Activated CD4-positive, alpha-beta T cell treated with anti-CD3 and anti-CD28 coated beads, Interleukin-2, amount 10 ng/mL, durations not matched to agents 7 days and 5 days (primary cell): ENCODE measurements at places on chromosomes 12 and 14. TPM values are rescaled to one million over a fixed set of nuclear protein-coding genes. Genes with fewer than 3 reads are reported as not detected.

- DNase-seq, result no peak
- H3K27me3 ChIP-seq, result peaks cover 3% of the 10 kb centered on the region
- no peaks in the 10 kb centered on the region for H3K36me3 ChIP-seq
- H3K4me1 ChIP-seq, result no peaks in the 10 kb centered on the region
- H3K4me3 ChIP-seq, result no peak overlapping the region
Observed at GRCh38 chr12:100375038-100375735, 18.3 kb downstream of the SLC17A8 start.

DNA sequence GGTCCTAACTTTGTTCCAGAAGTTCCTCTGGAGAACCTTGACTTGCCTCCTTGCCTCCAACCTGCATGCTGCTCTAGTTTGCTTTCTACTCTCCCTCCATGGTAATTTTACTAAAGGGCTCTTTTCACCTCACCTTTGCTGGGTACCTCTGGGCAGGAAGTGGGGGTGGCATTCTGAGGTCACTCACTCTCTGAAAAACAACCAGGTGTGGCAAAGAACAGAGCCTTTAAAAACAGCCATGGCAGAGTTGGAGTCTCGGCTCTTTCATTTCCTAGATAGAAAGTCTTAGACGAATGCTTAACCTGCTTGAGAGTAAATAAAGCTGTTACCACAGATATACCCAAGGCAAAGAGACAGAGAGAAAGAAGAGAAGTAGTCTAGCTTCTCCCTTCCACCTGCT, 827.9 kb downstream of the BCL11B start:
- peak overlapping the region; percentile 86 for H3K27ac ChIP-seq
- DNase-seq, result peak; percentile 50
- peaks cover 15% of the 10 kb centered on the region for H3K4me1 ChIP-seq
- peaks cover 2% of the 10 kb centered on the region for H3K36me3 ChIP-seq
- no peak overlapping the region for H3K4me3 ChIP-seq

- H3K4me3 ChIP-seq, result no peak overlapping the region
- H3K27me3 ChIP-seq, result no peaks in the 10 kb centered on the region
- H3K27ac ChIP-seq, result no peak overlapping the region
- H3K36me3 ChIP-seq, result no peaks in the 10 kb centered on the region
- no peak for DNase-seq
Observed at GRCh38 chr12:128930606-128931005, 77.3 kb downstream of the GLT1D1 start.

CLMN gene
- total RNA-seq, result 0.42 TPM

GPR68 gene
- total RNA-seq, result 33.0 TPM

OTOGL gene
- not detected for total RNA-seq

SLC10A1 gene
- not detected for total RNA-seq

- no peaks in the 10 kb centered on the region for H3K36me3 ChIP-seq
- no peak overlapping the region for H3K27ac ChIP-seq
- DNase-seq, result no peak
- peaks cover 18% of the 10 kb centered on the region for H3K27me3 ChIP-seq
- no peaks in the 10 kb centered on the region for H3K4me1 ChIP-seq
- H3K4me3 ChIP-seq, result no peak overlapping the region
Observed at GRCh38 chr14:51430633-51431032, 190.6 kb downstream of the TMX1 start.

DNA sequence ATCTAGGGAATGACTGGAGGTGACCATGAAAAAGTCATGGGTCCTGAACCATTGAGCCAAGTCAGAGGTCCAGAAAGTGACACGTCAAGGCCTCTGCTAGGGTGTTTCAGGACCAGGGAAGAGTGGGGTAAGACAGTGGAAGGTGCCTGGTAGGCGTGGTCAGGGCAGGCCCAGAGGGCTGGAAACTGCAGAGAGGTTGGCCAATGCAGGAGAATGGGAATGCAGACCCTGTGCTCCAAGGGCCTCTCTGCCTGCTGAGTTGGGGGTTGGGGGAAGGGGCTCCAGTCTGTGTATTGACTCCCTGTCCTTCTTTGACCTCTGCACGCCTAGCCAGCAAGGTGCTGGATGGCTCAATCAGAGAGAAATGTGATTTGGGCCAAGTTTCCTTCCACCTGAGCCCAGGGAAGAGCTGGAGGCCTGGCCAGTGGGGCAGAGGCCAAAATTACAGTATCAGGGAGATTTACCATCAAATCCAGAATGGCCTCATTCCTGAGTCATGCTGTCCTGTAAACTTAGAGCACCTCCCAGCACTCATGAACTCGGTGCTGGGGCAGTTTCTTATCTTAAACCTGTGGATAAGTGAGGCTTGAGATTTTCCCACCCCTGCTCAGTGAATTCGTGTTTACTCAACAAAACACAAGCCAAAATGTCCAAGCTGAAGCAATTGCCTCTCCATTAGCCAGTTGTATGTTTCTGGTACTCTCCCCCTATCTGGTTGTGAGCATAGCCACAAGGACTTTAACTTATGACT, 24.4 kb downstream of the IRF2BPL start:
- no peak overlapping the region for H3K4me3 ChIP-seq
- peaks cover 17% of the 10 kb centered on the region for H3K4me1 ChIP-seq
- no peaks in the 10 kb centered on the region for H3K27me3 ChIP-seq
- no peaks in the 10 kb centered on the region for H3K36me3 ChIP-seq

GRCh38 chr12:52637299-52637698, 14.7 kb downstream of the KRT2 start:
- H3K36me3 ChIP-seq, result no peaks in the 10 kb centered on the region
- no peak overlapping the region for H3K4me3 ChIP-seq
- peaks cover 45% of the 10 kb centered on the region for H3K4me1 ChIP-seq
- H3K27me3 ChIP-seq, result peaks cover 9% of the 10 kb centered on the region
- no peak overlapping the region for H3K27ac ChIP-seq
- peak; percentile 3 for DNase-seq

DNA sequence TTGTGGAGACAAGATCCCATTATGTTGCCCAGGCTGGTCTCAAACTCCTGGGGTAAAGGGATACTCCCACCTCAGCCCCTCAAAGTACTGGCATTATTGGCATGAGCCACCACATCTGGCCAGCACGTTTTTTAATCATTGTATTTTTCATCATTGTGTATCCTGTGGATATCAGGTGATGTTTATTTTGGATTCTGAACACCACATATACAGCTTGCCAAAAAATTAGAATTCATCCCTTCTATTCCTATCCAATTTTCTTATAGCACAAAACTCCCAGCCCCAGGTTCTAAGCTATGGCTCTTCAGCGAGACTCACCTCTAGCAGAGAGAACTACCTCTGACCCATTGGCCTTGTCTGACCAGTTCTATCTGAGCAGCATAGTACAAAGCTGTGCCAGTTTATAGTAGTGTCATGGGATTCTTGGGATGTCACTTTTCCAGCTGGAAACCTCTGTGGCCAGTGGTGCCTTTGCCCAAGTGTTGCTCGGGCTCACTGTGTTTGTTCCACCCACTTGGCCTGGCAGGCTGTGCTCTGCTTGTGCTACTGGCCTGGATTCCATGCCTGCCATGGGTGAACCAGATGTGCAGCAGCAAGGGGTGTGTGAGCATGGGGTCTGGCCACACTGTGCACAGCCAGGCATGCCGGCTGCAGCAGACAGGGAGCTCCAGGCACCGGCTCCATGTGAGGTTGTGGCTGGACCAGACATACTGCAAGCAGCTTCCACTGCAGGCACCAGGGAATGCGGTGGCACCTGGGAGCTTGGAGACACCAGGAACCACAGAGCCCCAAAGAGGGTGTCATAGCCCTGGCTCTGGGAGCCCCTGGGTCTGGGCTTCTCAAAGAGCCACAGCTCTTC, 37.2 kb downstream of the TIMELESS start:
- no peak for DNase-seq
- H3K27ac ChIP-seq, result no peak overlapping the region
- peaks cover 5% of the 10 kb centered on the region for H3K36me3 ChIP-seq

DNA sequence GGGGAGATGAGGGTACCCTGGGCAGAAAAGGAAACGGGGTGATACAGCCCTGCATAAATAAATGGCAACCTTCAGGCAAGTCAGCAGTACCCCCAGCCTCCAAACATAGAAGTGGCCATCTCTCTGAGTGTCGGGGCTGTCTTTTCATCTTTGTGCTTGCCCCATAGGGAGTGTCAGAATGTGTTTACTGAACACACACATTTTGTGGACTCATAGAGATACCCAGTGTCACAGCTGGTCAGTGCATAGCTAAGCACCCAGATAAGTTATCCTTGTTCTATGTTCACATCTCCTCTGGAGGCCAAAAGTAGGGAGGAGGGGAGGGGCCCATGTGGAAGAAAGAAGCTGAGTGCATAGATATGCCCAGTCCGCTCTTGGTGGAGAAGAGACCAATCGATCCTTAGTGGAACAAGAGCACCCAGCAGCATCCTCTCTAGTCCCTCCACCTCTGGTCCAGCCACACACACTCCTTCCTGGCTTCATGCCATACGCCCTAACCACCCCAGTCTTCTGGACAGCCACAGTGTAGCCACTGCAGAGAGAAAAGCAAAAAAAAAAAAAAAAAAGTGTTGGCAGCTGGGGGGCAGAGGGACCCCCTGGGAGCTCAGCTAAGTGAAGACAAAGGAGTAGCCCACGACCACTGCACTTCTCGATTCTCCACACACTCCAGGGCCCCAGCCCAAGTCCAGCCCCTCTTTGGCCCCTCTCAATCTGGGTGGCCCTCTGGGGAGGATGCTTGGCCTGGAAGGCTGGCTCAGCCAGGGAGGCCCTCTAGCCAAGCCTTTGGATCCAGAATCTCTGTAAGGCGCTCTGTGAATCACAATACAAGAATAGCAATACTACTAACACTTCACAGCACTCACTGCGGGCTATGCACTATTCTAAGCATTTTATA, 2.6 kb downstream of the ITGA7 start:
- no peak for DNase-seq
- H3K4me3 ChIP-seq, result no peak overlapping the region
- no peaks in the 10 kb centered on the region for H3K36me3 ChIP-seq

DNA sequence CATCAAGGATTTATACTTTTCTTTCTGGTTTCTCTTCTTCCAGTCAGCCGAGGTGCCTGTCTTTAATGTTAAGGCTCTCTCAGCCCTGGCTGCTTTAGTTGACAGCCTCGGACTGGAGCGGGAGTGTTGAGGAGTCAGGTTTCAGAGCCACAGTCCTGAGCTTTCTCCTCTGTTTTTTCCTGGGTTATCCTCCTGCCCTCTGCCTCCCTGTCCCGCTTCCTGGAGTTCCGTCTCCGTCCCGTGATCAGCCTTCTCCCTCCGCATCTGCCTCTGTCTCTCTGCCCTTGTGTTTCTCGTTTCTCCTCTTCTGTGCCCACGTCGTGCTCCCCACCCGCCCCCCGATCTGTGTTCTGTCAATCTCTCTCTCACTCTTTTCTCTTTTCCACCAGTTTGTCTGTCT, 33.0 kb downstream of the IQSEC3 start:
- no peaks in the 10 kb centered on the region for H3K36me3 ChIP-seq
- H3K4me1 ChIP-seq, result peaks cover 4% of the 10 kb centered on the region
- no peak overlapping the region for H3K27ac ChIP-seq
- H3K4me3 ChIP-seq, result no peak overlapping the region

TM9SF1 gene
- 33.2 TPM for total RNA-seq

IFI27L1 gene
- total RNA-seq, result 42.1 TPM

RTL1 gene
- not detected for total RNA-seq

SPIC gene
- not detected for total RNA-seq

ESRRB gene
- 0.22 TPM for total RNA-seq

SETD1B gene
- total RNA-seq, result 32.6 TPM

- H3K36me3 ChIP-seq, result peaks cover 38% of the 10 kb centered on the region
- no peaks in the 10 kb centered on the region for H3K27me3 ChIP-seq
- peaks cover 43% of the 10 kb centered on the region for H3K4me1 ChIP-seq
- H3K27ac ChIP-seq, result peak overlapping the region; percentile 90
Observed at GRCh38 chr12:120468325-120468820, 1.2 kb downstream of the SRSF9 start.

OGFOD2 gene
- 25.3 TPM for total RNA-seq

OS9 gene
- total RNA-seq, result 138 TPM

OR6C6 gene
- not detected for total RNA-seq

SERPINA3 gene
- not detected for total RNA-seq

GPR65 gene
- 17.9 TPM for total RNA-seq

BEST3 gene
- total RNA-seq, result not detected

GPR137C gene
- 0.60 TPM for total RNA-seq

DNA sequence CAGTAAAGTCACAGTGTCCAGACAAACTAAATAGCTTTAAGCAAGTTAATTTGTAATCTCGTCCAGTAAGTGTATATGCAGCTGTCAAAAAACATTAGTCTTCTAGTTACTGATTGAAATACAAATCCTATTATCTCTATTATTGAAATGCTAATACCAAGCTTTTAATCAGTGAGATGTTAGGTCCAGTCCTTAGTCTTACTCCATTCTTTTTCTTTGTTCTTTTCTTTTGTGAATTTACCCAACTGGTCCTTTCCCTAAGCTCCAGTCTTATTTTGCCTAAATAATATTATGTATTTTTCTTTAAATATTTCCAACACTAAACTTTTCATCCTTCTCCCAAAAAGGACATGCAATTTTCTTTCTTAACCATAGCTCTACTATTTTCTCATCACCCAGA, 57.2 kb downstream of the TSPAN19 start:
- H3K4me1 ChIP-seq, result no peaks in the 10 kb centered on the region
- DNase-seq, result no peak
- H3K27me3 ChIP-seq, result no peaks in the 10 kb centered on the region
- H3K4me3 ChIP-seq, result no peak overlapping the region
- no peaks in the 10 kb centered on the region for H3K36me3 ChIP-seq
- no peak overlapping the region for H3K27ac ChIP-seq

NAV3 gene
- not detected for total RNA-seq

DNA sequence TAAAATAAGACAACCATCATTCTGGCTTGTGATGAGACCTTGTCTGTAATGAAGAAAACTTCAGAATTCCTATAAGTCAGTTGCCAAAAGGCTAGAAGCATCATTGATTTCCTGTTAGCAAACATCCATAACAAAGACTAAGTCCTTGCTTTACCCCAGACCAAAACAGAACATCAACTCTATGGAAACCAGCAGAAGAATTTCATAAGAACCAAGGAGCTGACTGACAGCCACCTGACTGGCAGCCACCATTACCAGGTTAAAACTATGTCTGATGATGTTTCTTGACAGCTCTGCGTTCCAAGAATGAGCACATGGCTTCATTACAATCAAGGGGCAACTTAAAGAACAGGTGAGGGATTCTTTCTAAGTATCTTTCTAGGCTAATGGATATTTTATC, 29.3 kb downstream of the HECTD4 start:
- no peak overlapping the region for H3K27ac ChIP-seq
- H3K4me1 ChIP-seq, result peaks cover 11% of the 10 kb centered on the region
- H3K27me3 ChIP-seq, result no peaks in the 10 kb centered on the region
- no peak for DNase-seq
- no peaks in the 10 kb centered on the region for H3K36me3 ChIP-seq

GRCh38 chr14:22748206-22748605, 18.3 kb upstream of the OXA1L start:
- DNase-seq, result no peak
- peaks cover 31% of the 10 kb centered on the region for H3K27me3 ChIP-seq
- no peaks in the 10 kb centered on the region for H3K36me3 ChIP-seq
- no peak overlapping the region for H3K4me3 ChIP-seq
- H3K4me1 ChIP-seq, result peaks cover 22% of the 10 kb centered on the region
- H3K27ac ChIP-seq, result no peak overlapping the region

DNA sequence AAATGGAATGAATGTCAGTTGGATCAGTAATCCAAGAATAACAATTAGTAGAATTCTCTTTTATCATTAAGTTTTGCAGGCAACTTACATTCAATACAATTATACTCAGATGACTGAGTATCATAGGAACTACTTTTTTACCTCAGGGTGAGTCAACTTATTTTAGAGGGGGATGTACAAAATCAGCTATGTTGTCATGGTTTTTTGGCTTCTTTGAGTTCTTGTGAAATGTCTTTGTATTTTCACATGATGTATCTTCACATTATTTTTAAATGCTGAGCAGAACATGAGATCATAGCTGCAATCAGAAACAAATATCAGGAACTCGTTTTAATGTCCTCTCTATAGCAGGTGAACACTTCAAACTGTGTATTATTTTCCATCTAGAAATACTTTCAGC, 65.3 kb upstream of the PTPRR start:
- H3K27ac ChIP-seq, result no peak overlapping the region
- no peak overlapping the region for H3K4me3 ChIP-seq

ACOT6 gene
- not detected for total RNA-seq
